Tracheal epithelial cell (primary cell): ENCODE measurements at places on chromosomes 1 and 21. TPM values are rescaled to one million over a fixed set of nuclear protein-coding genes. Genes with fewer than 3 reads are reported as not detected.

The PLA2G2F gene
- 0.24 TPM in 1 of 2 replicates, not detected in the other for total RNA-seq

The PSRC1 gene
- total RNA-seq = 0.48 and 1.1 TPM in 2 replicates

The MYOM3 gene
- total RNA-seq = 0.21 and 1.4 TPM in 2 replicates

The ZNF684 gene
- total RNA-seq = 1.7 and 2.8 TPM in 2 replicates

The AMY1B gene
- not detected in 2 replicates for total RNA-seq

The EPHB2 gene
- total RNA-seq = 15.1 and 63.4 TPM in 2 replicates

The APCS gene
- not detected in 2 replicates for total RNA-seq

The PLA2G2D gene
- not detected in 2 replicates for total RNA-seq

The TMCO4 gene
- 5.8 and 10.1 TPM in 2 replicates for total RNA-seq

The GPR37L1 gene
- under 0.01 TPM in 1 of 2 replicates, not detected in the other for total RNA-seq

The NDUFS5 gene
- total RNA-seq = 315 and 340 TPM in 2 replicates

The OR6N1 gene
- total RNA-seq = not detected in 2 replicates

The OLFML2B gene
- total RNA-seq = 0.48 TPM in 1 of 2 replicates, not detected in the other

The SPRR2D gene
- total RNA-seq = 1.1 TPM in 1 of 2 replicates, not detected in the other

The NCAM2 gene
- under 0.01 and 1.5 TPM in 2 replicates for total RNA-seq

The TNFRSF18 gene
- total RNA-seq = 0.64 and 1.9 TPM in 2 replicates

The KDF1 gene
- total RNA-seq = 14.2 and 21.1 TPM in 2 replicates

The MFAP2 gene
- total RNA-seq = 6.4 and 22.4 TPM in 2 replicates

The PTPRC gene
- not detected in 2 replicates for total RNA-seq

The LCE1D gene
- not detected in 2 replicates for total RNA-seq

The RAP1GAP gene
- 1.2 and 1.5 TPM in 2 replicates for total RNA-seq

The RNU1-1 gene
- total RNA-seq = under 0.01 TPM in 2 replicates

The C1orf115 gene
- 1.5 and 3.1 TPM in 2 replicates for total RNA-seq

The ZBED6 gene
- 8.3 and 10.6 TPM in 2 replicates for total RNA-seq

The ZNF648 gene
- total RNA-seq = under 0.01 TPM in 1 of 2 replicates, not detected in the other

The IL24 gene
- 1.9 TPM in 1 of 2 replicates, not detected in the other for total RNA-seq

The TFF2 gene
- not detected in 2 replicates for total RNA-seq

The NOS1AP gene
- not detected in 2 replicates for total RNA-seq

The DNAJC28 gene
- 0.85 and 1.4 TPM in 2 replicates for total RNA-seq

The COA7 gene
- total RNA-seq = 10.4 and 12.0 TPM in 2 replicates

The LEMD1 gene
- total RNA-seq = 3.6 and 10.4 TPM in 2 replicates

The INAVA gene
- total RNA-seq = 38.4 and 55.7 TPM in 2 replicates

The SPATA45 gene
- total RNA-seq = not detected in 2 replicates

The SPRR1A gene
- not detected in 2 replicates for total RNA-seq

The S100A7 gene
- 1.4 TPM in 1 of 2 replicates, not detected in the other for total RNA-seq

The S100A8 gene
- total RNA-seq = 19.4 and 185 TPM in 2 replicates

The CD5L gene
- not detected in 2 replicates for total RNA-seq

The GSTM5 gene
- not detected in 2 replicates for total RNA-seq

The EBNA1BP2 gene
- total RNA-seq = 90.6 and 101 TPM in 2 replicates

The HLX gene
- total RNA-seq = not detected in 2 replicates
